ENCODE measurements at places on chromosomes 12 and 14. TPM values are rescaled to one million over a fixed set of nuclear protein-coding genes. Genes with fewer than 3 reads are reported as not detected.

DNA sequence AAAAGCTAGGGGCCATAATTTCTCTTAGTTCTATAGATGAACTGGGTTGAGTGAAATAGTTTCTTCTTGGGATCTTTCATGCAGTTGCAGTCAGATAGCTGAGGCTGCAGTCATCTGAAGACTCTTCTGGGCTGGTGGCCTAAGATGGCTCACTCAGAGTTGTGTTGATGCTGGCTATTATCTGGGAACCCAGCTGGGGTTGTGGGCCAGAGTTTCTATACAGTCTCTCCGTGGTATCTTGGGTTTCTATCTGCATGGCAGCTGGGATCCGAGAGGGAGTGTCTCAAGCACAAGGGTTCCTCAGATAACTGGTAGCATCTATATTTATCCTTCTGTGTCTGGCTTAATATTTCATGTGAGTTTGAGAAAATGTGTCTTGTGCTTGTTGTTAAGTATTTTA, 21.1 kb downstream of the AVPR1A start:
- no peak for DNase-seq

DNA sequence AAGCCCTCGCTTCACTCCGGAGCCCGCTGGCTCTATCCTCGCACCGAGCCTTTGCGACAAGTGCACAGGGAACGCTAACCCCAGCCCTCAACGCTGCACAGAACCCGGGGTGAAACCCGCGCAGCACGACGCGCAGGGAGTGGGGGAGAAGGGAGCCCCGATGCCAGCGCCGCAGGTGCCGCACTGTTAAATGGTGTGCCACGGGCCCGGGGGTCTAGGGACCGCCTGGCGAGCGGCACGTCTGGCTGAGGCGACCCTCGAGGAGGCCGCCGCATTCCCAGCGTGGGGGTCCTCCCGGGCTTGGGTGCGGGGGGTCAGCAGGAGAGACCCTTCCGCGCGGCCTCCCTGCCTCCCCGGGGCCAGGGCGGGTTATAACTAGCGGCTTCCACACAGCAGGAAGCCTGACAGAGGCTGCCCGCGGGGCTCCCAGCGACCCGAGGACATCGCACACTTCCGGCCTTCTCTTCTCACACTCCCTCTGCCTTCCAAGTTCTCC, 23.8 kb upstream of the LRTM2 start:
- no peak for DNase-seq

GRCh38 chr14:68704736-68705720, 87.8 kb downstream of the ZFP36L1 start:
- DNase-seq, result no peak

- no peak for DNase-seq
Observed at GRCh38 chr12:3241621-3242020, 164.4 kb downstream of the TSPAN9 start.

GRCh38 chr14:97575677-97576076, 778.5 kb downstream of the VRK1 start:
- no peak for DNase-seq

GLI1 gene
- 61.0 TPM for total RNA-seq

YBX3 gene
- total RNA-seq, result 264 TPM
